CD4-positive, alpha-beta T cell (primary cell): ENCODE measurements at places on chromosomes 16 and 17.

GRCh38 chr17:75762513-75763268, 2.3 kb downstream of the GALK1 start:
- no peak for DNase-seq

DNA sequence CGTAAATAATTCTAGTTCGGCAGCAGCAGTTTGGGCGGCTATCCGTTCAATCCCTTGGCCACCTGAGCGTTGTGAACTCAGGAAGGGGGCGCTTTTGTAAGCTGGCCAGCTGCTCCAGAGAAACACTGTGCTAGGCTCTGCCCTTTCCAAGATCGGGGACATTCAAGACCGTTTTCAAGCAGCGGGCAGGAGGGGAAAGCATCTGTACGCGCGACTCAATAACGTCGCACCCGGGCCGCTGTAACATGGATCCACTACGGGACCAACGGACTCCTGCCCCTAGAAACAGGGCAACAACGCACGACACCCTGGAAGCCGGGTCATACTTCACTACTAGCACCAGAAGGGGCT, 463 bp downstream of the TOP2A start:
- no peak for DNase-seq

DNA sequence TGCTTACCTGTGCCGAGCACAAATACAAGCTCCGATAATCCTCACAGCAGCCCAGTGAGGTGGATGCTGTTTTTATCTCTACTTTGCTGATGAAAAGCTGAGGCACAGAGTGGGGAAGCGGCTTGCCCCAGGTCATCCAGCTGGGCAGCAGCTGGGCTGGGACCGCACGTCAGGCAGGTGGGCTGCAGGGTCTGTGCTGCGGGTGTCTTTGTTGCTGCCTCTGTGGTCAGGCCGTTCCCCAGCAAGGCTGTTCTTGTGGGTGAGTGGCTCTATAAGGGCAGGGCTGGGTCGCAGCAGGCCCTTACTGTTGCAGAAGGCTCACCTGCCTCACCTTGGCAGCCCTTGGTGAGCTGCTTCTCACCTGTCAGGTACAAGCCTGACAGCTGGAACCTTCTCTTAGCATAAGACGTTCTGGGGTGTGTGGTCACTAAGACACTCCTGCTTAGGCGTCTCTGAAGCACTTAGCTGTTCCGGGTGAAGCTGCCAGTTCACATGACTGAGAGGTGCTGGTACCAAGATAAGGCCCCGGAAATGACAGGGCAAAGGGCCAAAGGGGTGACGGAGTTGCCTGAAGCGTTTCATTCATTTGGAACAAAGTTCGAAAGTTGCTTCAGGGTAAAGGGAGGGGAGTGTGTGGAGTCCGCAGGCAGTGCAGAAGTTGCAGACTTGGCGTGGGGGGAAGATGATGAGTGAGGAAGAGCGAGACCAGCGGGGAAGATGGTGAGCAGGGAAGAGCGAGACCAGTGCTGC, 17.4 kb downstream of the IRF8 start:
- no peak for DNase-seq

DNA sequence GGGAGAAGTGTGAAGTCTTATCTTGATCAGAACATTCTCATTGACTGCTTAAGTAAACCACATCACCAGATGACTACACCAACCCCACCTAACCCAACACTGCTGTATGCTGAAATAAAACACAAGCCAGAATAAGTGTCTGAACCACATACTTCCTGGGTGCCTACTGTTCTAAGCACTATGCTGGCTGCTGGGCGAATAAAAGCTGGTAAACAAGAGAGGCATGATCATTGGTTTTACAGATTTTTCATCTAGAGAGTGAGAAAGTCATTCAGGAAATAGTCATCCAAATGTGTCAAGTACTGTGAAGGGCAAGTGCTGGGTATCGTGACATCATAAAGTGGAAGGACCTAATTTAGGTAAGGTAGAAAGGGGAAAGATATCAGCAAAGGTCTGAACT, 199.0 kb upstream of the SOX9 start:
- no peak for DNase-seq

DNA sequence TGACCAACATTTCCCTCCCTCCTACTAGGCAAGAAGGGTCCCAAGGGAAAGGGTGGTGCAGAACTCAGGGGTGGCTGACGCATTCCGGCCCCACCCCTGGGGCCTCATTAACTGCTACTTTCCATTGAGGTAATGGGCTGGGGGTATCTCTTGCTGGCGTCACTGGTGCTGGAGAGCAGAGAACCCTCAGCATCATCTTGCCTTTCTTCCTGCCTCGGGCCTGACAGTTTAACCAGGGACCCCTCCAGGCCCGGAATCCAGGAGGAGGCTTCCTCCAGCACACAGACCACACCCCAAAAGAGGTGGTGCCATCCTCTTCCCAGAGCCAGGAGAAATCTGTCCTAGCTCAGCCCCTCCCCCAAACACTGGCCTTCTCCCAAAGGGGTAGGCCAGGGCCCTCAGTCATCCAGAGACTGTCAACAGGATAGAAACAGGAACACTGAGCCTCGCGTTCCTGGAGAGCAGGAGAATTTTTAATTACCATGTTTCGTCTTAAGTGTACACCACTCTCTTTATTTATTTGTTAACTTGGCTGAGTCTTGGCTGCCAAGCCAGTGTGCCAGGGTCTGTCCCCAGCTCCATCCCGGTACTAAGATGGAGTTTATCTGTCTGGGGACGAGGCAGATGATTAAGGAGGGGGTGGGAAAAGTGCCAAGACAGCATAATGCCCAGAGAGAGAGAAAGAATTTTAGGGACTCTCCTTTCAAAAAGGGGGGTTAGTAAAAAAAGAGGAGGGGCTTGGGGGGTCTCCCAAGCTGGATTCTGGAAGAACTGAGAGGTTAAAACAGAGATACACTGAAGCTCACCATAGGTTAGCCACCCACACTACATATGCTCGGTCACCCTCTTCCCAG, 5.1 kb downstream of the ETV4 start:
- no peak for DNase-seq

DNA sequence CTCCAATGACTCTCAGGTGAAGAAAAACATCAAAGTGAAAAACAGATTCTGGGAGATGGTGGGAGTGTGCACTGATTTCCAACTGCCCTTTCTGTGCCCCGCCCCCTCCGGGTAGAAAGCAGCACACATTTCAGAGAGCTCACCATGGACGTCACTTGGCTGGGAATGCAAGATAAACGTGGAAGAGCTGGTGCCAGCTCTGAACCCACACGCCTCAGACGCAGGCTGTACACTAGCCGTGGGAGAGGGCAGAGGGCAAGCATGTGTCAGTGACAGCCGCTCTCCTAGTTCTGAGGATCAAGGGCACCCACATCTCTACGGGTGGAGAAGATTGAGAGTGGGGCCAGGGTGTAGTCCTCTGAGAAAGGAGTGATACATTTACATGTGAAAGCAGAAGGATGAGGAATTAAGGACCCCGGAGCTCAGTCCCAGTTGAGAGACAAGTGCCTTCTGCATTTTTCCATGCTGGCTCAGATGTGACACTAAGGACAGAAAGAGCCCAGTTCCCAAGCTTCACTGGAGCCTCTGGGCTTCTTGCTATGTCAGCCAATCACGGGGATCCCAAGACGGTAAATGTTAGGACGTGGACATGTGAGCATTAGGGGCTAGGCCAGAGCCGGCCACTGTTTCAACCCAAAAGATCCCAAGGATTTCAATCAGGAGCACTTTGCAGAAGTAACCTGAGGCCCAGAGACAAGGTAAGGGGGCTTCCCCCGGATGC, 101.3 kb downstream of the ZFHX3 start:
- no peak for DNase-seq

GRCh38 chr16:56709443-56710040, 20.4 kb upstream of the NUP93 start:
- no peak for DNase-seq

DNA sequence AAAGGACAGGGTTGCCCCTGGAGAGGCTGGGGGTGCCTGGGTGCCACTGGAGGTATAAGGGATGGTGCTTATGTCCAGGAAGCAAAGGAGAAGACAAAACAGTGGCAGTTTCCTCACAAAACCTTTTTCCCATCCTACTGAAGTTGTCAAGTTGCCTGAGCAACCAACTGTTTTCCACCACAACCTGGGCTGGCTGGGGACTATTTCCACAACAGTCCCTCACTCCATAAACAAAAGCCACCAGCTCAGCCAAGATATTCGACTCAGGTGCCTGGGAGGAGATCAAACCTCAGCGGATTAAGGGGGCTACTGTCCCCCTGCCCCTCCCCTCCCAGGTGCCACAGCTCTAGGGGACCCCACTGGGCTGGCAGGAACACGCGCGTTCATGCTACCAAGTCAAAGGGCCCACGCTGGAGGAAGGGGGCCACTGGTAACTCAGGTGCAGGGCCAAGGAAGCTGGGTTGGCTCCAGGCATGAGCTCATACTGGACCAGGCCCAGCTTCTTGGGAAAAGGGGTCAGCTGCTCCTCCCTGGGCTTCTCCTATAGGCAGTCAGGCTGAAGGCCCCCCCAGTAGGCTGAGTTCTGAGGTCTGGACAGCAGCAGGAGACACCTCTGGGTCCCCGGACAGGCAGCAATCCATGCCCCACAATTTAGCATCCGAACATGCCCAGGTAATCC, 45.7 kb upstream of the MRPS23 start:
- no peak for DNase-seq

DNA sequence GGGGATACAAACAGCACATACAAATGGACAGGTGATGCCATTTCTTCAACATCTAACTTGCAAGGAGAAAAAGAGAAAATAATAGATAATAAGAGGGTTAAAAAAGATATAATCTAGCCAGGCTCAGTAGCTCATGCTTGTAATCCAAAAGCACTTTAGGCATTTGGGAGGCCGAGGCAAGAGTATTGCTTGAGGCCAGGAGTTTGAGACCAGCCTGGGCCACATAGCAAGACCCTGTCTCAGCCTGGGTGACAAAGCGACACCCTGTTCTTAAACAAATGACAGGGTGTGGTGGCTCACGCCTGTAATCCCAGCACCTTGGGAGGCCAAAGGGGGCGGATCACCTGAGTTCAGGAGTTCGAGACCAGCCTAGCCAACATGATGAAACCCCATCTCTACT, 19.3 kb downstream of the C16orf87 start:
- no peak for DNase-seq

GRCh38 chr16:85066346-85066885, 38.8 kb downstream of the KIAA0513 start:
- DNase-seq, result no peak

DNA sequence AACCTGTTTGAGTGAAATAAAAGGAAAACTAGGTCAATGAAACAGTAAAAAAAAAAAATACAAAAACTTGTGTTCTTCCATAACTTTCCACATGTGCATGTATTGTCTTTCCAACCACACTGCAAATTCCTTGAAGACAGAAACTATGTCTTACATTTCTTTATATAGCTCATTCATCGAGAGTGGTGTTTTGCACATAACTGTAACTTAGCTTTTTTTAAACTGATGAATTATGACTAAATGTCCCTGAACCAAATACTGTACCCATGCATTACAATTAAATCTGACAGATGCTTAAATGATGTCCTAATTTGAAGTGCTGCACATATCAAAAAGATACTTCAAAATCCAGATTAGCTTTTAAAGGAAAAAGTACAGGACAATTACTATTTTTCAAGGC, 50.1 kb downstream of the BRIP1 start:
- DNase-seq, result no peak

DNA sequence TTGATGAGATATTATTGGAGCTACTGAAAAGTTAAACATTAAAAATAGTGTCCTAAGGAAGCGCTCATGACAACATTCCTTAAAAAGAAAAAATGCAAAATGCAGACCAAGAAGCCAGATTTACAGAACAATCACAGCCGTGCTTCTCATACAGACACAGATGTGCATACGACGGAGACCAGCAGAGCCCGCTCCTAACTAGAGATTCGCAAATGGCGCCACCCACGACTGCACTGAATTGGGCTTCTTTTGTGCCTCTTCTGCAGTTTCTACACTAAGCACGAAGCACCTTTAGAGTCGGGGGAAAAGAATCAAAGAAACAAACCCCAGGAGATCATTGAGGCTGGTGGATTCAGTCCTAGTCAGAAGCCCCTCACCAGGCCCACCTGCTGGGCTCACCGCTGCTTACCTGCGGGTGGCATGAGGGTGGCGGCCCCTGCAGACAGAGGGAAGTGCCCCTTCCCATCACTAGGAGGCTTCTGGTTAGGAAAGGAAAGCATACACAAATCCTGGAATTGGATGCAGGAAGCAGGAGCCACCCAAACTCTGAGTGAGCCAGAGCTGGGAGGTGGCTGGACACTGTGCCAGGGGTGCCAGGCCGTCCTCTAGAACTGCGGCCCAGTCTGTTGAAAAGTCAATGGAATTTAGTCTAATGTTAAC, 64.9 kb upstream of the CHMP6 start:
- DNase-seq, result no peak

DNA sequence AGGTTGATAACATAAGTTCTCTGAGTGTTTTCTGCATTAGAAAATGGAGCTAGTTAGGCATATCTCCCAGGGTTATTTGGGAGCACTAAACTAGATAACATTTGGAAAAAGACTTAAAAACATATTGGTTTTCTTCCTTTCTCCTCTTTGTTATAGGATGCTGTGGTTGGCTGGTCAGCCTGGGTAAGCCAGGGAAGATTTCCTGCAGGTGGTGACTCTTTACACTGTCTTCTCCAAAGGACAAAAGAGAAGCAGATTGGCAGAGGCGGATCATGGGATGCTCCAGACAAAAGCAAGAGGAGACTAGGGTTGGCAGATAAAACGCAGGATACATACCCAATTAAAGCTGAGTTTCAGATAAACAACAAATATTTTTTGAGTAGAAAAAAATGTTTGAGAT, 6.2 kb upstream of the CRYBA1 start:
- DNase-seq, result no peak

GRCh38 chr16:85309656-85310587, 197.7 kb upstream of the CIBAR2 start:
- no peak for DNase-seq

GRCh38 chr17:77923135-77923534, 35.4 kb upstream of the TNRC6C start:
- no peak for DNase-seq

DNA sequence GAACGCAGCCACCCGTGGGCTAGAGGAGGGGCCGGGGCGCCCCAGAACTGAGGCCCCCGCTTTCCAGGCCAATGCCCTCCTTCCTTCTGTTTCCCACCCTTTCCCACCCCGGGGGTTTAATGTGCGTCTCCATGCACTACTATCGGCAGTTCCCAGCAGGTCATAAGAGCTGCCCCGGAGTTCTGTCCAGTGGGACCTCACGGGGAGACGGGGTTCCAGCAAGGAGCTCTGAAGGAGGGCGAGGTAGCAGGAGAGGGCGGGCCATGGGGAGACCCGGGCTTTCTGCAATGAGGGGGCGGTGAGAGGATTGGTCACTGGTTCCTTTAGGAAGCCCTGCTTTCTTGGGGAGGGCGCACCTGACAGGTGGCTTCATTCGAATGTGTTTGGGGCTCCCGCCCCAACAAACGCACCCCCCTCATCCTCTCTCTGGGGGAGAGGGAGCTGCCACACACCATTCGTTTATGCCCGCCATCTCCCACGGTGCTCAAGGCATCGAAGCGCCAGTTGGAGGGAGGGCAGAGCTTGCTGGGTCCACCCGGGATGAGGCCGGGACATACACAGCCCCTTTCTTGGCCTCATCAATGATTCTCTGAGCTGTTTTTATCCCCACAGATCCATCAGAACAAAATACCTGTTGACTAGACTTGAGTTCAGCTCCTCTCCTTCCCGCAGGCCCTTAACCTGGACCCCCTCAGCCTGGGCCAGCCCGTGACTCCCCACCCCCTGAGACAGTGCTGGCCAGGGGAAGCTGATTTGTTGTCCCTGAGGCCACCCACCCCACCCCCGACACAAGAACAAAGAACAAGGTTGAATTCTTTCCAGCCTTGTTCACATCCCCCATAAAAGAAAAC, 44.1 kb downstream of the SLC7A5 start:
- no peak for DNase-seq

- DNase-seq, result no peak
Observed at GRCh38 chr17:39243155-39243554, 17.4 kb upstream of the STAC2 start.
